ENCODE measurements at places on chromosomes 12 and 14.

DNA sequence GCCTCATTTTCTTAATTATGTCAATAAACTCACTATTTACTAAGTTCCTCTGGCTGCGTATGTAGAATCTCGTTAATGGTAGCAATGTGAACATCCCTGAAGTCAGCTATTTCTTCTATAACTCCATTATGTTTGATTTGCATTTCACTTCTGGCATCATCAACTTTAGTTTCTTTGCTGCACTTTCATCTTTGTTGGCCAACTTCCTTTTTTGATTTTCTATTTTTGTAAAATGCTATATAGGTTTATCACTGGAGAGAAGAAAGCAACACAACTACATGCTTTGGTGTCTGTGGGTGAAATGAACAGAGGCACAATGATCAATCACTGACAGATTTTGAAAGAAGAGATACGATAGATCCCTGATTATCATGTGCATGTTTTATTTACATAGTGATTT is 58.5 kb upstream of the ATF7IP start:
- no peak for DNase-seq

DNA sequence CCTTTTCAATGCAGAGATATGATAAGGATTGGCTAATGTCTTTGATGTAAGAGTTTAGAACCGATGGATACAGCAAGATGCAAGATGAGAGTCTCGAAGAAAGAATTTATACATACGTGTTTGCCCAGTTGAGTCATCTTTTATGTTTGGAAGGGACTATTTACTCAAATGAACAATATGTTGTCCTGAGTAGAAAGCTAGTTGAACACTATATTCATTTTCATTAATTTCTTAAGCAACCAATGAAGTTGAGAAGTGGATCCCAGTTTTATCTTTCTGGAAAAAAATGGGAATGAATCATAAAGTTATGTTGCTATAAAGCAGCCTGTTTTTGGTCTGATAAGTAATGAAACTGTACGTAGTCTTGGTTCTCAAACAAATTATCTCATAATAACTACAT is 1431.7 kb upstream of the FLRT2 start:
- DNase-seq: no peak

- DNase-seq: no peak
Observed at GRCh38 chr12:89461649-89462612, 62.7 kb downstream of the GALNT4 start.

- no peak for DNase-seq
Observed at GRCh38 chr12:71169286-71169685, 11.5 kb upstream of the TSPAN8 start.

Measured in stimulated activated CD8-positive, alpha-beta memory T cell treated with anti-CD3 and anti-CD28 coated beads, Interleukin-4, amount 100 ng/mL, for 4 hours (primary cell).